ENCODE measurements at places on chromosomes 2 and 18.

DNA sequence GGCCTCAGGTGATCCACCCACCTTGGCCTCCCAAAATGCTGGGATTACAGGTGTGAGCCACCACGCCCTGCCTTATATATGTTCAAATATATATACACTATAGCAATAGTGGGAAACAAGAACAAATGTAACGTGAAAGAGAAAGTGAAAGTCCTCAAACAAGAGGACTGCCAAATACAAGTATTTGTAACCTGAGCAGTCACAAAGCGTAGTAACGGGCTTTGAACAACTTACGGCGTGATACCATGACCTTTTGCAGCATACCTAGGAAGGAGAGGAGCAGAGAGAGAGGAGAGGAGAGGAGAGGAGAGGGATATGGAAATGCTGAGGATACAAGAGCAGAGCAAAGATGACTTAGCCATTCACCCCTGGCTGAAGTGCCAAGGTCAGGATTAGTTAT, 113.8 kb upstream of the RGPD4 start:
- no peak for DNase-seq

DNA sequence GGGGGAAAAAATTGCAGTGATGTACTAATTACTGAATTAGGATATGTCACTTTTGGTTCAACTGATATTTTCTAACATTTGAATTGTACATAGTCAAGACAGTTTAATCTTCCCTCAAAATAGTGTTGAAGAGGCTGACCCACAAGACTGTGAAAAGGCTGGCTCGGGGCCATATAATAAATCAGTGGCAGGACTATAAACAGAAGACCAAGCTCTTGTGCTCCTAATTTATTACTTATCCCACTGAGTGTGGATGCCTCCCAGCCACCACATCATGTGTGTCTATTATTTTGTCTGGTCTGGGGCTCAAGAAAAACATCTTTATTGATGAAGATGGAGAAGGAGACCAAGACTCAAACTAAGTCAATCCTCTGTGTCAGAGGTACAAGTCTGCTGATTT, 64.4 kb downstream of the PLEKHM3 start:
- no peak for DNase-seq

DNA sequence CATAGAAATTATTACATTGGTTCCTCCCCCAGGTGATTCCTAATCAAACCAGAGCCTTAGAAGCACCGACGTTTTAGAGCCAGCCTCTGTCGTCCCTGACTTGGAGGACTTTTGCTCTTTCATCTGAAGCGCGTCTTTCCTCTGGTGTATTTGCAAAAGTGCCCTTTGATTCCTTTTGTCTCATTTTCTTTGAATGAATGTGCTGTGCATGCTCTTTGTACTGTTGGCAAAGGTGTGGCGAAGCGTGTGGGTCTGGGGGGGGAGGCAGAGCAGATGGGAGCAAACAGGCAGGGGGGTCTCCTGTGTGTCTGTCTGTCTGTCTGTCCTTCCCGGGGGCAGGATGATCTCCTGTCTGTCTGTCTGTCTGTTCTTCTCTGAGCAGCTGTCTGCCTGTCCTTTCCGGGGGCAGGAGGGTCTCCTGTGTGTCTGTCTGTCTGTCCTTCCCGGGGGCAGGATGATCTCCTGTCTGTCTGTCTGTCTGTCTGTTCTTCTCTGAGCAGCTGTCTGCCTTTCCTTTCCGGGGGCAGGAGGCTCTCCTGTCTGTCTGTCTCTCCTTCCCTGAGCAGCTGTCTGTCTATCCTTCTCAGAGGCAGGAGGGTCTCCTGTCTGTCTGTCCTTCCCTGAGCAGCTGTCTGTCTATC, 205.5 kb upstream of the MYT1L start:
- DNase-seq: no peak

- DNase-seq: no peak
Measured at GRCh38 chr2:53559302-53559966, 208.2 kb upstream of the CHAC2 start.

GRCh38 chr18:66623821-66624220, 19.9 kb upstream of the CDH19 start:
- no peak for DNase-seq

GRCh38 chr18:51655327-51655698, 457.8 kb upstream of the MEX3C start:
- no peak for DNase-seq

DNA sequence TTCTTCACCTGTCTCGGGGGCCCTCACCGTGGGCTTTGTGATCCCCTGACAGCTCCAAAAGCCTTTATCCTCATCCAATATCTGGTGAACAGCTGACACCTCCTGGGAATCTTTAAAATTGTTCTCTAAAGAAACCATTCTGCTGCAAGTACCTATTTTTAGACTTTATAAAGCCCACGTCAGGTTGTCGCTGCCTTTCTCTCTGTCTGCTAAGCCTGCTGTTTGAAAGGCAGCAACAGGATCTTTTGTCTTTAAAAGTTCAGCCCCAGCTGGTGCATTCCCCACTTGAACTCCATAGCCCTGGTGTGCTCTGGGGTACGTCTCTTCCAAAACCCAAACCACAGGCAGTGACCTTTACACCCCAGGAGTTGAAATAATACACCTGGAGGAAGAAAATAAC, 145.0 kb downstream of the NEDD4L start:
- DNase-seq: no peak

DNA sequence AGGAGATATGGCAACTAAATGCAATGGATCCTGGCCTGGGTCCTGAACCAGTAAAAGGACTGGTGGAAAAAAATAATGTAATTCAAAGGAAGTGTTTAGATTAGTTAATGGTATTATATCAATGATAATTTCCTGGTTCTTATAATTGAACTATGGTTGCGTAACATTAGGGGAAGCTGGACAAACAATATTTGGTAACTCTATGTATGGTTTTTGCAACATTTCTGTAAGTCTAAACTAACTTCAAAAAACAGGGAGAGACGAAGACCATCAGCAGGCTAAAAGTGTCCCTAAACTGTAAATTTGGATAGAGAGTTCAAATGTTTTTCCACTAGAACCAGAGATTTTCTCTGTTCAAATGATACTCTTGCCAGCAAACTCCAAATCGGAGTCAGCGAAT, 36.9 kb downstream of the KLF7 start:
- no peak for DNase-seq

GRCh38 chr2:216302981-216303676, 69.2 kb downstream of the MARCHF4 start:
- DNase-seq: peak; percentile 36
